ENCODE measurements at places on chromosomes 3 and 15.

- DNase-seq: no peak
Observed at GRCh38 chr3:31882895-31883294, 98.2 kb downstream of the OSBPL10 start.

DNA sequence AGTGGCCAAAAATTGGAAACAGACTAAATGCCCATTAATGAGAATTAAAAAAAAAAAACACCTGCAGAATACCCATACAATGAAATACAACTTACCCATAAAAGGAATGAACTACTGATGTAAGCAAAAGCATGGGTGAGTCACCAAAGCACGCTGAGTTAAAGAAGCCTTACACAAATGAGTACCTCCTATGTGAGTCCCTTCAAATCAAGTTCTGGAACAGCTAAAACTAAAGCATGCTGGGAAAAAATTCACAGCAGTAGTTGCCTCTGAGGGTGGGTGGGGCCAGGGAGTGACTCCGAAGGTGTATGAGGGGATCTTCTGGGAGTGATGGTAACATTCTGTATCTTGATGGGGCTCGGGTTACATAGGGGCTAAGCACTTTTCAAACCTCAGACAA, 11.4 kb downstream of the MYO5C start:
- no peak for DNase-seq

DNA sequence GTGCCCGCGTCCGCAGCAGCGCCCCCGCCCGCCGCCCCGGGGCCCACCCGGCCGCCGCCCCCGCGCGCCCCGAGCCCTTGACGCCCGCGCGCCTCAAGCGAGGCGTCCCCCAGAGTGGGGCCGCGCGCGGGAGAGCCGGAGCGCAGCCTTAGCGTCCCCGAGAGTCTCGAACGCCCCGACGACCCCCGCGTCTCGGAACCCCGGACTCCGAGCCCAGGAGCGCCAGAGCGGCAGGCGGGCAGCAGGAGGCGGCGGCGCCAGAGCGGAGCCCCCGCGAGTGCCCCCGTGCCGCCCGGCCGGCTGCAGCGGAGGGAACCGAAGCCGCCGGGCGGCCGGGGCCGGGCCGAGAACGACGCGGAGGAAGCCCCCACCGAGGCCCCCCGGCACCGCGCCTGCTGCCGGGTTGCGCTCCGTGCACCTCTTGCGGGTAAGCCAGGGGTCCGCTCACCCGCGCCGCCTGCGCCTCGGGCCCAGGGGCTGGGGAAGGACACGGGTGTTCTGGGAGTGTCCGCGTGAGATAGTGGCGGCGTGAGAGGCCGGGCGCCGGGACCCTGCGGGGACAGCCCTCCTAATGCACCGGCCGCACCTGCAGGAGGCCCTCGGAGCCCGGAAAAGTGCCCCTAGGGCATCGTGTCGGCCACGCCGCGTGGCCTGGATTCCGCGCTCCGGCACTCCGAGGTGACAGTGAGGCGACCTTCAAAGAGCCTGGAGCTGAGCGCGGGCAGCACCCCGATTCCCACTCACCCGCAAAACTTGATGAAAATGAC, 52.0 kb upstream of the ULK4 start:
- DNase-seq: peak; percentile 75

GRCh38 chr3:135084405-135084804, 289.3 kb downstream of the EPHB1 start:
- no peak for DNase-seq

DNA sequence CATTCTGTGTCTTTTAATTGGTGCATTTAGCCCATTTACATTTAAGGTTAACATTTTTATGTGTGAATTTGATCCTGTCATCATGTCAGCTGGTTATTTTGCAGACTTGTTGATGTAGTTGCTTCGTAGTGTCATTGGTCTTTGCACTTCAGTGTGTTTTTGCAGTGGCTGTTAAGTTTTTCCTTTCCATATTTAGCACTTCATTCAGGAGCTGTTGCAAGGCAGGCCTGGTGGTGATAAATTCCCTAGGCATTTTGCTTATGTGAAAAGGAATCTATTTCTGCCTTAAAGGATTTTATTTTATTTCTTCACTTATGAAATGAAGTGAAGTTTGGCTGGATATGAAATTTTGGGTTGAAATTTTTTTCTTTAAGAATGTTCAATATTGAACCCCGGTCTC, 70.2 kb upstream of the CD96 start:
- no peak for DNase-seq

DNA sequence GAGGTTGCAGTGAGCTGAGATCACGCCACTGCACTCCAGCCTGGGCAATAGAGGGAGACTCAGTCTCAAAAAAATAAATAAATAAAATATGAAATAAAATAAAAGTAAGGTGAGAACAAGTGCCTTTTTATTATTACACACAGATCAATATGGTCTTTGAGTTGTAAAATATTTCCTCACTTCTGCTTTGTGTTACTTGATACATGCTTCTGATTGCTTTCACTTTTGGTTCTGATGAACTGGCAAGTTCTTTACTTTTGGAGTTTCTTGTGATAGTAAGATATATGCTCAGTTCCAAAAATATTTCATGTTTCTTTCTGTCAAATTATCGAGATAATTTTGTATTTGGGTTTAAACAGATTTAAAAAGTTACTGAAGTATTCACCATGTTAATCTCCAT, 16.6 kb upstream of the GYG1 start:
- no peak for DNase-seq

GRCh38 chr3:190076601-190077394, 43.9 kb downstream of the P3H2 start:
- no peak for DNase-seq

- no peak for DNase-seq
Observed at GRCh38 chr15:77844798-77845446, 212.2 kb upstream of the LINGO1 start.

GRCh38 chr3:122301063-122301462, 24.0 kb upstream of the CSTA start:
- no peak for DNase-seq

DNA sequence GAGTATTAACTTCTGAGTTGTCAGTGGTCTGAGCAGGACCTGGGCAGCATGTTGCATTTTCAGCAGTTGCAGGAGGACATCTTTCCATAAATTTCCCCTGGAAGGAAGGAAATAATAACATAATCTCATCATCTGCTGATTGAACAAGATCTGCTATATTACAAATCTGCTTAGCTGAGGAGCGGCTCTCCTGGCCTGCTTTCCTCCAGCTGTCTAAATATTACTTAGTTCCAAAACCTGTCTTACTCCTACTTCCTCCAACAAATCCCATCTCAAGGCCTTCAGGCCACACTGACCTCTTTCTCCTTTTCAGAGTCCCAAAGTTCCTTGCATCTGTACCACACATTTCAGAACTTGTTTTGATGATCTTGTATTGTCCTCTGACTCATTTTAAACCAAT, 364.4 kb upstream of the MCTP2 start:
- no peak for DNase-seq

DNA sequence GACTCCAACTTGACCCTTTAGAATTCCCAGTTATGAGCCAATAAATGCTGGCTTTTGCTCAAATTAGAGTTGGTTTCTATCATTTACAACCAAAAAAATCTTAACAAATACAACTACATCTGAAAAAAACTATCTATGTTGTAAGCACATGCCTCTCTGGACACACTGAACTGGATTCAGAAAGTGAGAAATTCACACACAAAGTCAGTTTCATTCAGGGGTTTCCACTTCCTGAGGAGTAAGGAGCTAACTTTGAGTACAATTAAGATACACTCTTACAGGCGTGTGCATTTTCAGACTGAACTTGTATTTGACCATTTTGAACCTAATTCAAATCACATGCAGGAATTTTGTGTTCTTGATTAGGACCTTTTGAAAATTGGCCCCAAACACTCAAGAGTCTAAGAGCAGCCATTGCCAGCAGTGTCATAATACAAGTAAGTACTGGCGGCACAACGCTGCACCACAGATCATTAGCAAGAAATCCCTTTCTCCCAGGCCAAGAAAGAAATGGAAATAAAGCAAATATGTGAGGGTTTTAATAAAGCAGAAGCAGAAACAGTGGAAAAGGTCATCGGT, 31.2 kb downstream of the LINS1 start:
- DNase-seq: no peak

- DNase-seq: no peak
Observed at GRCh38 chr15:78762985-78763795, 48.1 kb downstream of the ADAMTS7 start.

DNA sequence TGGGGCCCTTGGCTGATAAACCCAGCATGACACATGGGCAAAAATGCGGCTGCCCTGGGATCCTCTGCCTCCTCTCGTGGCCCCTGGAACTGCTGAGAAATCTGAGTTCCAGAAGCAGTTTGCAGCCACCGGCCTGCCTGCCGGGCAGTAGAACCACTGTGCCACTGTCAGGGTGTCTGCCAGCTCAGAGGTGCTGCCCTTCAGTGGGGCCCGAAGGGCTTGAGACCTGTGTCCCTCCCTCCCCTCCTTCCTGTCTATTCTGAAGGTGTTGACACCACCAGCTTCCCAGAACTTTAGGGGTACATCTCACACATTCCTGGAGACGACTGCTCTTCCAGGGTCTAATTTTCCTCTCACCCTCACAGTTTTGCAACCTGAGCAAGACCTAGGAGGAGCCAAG, 88.2 kb upstream of the POMGNT2 start:
- DNase-seq: no peak

DNA sequence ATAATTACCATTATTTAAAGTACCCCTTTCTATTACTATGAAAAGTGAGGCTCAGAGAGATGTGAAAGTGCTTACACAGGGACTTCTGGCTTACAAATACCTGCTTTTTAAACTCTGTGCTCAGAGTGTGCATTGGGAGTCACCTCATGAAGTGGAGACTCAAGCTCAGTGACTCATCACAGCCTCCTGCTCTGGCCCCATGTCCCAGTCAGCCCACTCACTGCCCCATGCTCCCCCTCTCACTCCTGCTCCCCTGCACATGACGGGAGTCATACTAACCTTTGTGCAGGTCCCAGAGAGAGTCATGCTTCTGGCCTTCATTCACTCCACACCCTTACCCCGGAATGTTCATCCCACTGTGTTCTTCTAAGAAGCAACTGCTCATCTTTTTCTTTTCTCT, 20.2 kb downstream of the CCR1 start:
- DNase-seq: no peak
